ENCODE measurements at places on chromosomes 1 and 21.

DNA sequence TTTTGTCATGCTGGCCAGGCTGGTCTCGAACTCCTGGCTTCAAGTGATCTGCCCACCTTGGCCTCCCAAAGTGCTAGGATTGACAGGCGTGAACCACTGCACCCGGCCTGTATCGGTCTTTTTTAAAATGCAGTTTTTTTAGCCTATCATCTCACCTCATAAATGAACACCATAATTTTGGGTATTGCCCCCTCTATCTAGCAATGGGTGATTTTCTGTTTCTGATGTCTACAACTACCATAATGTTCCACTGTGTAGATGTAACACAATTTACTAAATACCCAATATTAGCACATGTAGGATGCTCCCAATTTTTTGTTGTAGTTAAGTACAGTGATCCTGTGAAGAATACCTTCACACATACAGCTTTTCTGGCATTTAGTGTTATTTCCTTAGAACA, 2.0 kb upstream of the CAMTA1 start:
- DNase-seq, result no peak

- no peak for DNase-seq
These were observed 397.5 kb upstream of the PLXNA2 start for GRCh38 chr1:208641579-208642280.

- no peak for DNase-seq
These were observed 6.6 kb downstream of the ANGPTL1 start for GRCh38 chr1:178864326-178864725.

- DNase-seq, result peak; percentile 8
These were observed 8.7 kb upstream of the ECE1 start for GRCh38 chr1:21298981-21299391.

- no peak for DNase-seq
These were observed at the start of gene TBX19 for GRCh38 chr1:168280296-168280927. TBX19 (plus strand) TSS chr1:168280877; CDS start chr1:168281091, 214 bp downstream.

DNA sequence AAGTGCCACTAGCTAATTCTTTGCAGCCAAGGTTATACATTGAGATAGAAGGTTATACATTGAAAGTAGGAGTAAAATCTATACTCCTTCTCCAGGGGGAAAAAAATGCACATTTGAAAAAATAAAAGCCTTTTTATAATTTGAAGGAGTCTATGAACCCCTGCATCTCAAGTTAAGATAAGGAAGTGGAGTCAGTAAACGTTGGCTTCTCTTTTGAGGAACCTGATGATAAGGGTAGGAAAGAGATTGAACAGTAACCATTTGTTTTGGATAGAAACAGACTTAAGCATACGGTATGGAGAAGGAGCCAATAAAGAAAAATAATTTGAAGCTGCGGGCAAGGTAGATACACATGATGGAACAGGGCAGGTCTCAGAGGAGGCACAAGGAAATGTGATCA, 64.1 kb downstream of the RPAP2 start:
- no peak for DNase-seq

DNA sequence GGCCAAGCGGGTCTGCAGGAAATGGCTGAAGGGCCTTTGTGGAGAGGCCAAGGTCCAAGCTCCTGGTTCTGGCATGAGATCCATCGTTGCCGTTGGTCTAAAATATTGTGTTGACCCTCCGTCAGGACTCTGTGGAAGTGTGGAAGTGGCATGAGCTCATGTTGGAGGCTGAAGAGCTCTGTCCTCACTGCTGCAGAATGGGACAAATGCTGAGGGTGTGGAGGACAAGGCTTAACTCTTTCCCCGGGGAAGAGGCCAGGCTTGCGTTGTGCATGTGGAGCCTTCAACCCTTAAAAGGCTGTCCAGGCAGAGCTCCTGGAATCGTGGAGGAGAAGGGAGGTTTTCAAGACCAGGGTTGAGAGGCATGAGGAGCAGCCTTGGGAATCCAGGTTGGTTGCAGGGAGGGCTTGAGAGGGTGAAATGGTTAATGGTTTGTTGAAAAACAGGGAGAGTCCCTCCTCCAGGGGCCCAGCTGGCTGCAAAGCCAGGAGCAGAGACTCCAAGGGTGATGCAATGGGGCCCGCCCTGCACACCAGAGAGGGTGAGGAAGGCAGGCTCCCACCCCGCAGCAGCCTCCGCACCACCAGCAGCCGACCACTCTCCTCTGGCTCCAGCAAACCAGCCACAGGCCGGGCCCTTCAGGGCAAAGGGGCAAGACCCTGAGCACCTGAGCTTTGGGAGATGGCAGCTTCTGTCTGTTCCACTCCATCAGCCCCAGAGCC, 6.7 kb upstream of the AHCYL1 start:
- DNase-seq, result no peak

- no peak for DNase-seq
These were observed 47.4 kb upstream of the ENAH start for GRCh38 chr1:225700164-225700821.

- DNase-seq, result no peak
These were observed 10.0 kb downstream of the ADAMTS1 start for GRCh38 chr21:26835027-26835713.

- DNase-seq, result no peak
These were observed 39.1 kb upstream of the ZC3H11B start for GRCh38 chr1:219651993-219652392.

- DNase-seq, result peak; percentile 8
These were observed 755 bp upstream of the THRAP3 start for GRCh38 chr1:36223381-36223995.

DNA sequence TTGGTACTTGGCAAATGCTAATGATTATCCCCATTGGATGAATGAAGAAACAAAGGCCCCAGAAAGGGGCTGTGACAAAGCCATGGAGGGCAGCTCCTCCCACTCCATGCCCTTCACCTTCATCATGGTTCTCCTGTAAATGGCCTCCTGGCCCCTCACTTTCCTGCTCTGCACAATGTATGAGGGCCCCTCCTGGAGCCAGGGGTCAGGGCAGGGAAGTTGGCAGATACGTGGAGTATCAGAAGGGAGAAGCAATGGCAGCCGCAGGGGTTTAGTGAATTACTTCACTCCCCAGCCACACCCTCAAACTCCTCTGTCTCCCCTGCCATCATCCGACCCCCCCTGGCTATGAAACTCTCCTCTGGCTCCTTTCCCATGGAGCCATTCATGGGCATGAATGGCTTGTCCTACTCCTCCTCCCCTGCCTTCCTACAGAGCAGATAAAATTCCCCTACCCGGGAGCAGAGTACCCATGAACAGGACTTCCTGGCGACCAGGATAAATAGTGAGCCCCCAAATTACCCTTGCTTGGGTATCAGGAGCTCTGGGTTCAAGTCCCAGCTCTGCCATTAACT, 86.3 kb downstream of the CAMK2N1 start:
- DNase-seq, result no peak

DNA sequence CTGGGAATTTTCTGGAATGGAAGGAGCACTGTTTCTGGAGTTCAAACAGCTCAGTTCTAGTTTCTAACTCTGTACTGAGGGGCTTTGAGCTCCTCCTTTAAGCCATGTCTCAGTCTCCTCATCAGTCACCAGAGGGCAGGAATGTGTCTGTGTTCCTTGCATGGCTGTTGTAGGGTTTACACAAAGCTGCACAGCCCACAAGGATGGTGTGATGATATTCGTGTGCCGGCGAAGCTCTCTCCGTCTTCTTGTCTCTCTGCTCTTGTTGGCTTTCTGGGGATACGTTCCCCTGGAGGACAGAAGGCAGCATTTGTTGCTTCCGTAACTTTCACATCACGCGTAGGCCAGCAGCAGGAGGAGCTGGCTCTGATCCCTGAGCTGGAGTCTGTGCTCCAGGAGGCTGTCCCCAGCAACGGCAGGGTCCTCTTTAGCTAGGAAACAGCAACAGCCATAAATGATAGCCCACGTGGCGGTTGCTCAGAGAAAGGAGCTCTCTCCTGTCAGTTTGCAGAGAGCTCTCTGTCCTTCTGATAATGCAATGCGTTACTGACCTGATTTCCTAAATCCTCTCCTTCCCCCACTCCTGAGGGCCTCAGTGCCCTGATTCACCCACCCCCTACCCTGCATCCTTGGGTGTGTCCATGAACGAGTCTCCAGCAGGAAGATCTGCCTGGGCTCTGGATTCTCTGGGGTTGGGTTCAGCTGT, 189.2 kb upstream of the VAMP3 start:
- DNase-seq, result no peak

DNA sequence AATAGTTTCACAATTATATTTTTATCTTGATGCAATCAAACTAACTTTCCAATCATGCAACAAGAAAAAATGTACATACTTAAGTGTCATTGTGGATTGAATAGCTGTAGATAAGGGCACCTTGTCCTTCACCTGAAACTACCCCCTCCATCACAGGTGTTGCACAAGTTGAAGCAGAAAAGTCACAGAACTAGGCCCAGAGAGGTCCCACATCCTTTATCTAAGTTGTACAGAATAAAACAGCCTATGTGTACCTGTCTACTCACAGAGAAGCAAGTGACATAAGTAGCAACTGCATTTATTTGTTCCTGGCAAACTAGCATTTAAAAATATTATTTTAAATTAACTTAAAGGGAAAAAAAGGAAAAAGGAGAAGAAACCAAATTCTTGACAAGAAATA, 256.8 kb downstream of the FAF1 start:
- no peak for DNase-seq

GRCh38 chr1:228136901-228137300, 3.2 kb upstream of the GUK1 start:
- DNase-seq, result no peak

GRCh38 chr1:39954870-39955546, at the start of gene MFSD2A:
MFSD2A (plus strand) TSS chr1:39955145; CDS start chr1:39955293, 148 bp downstream.
- DNase-seq, result peak; percentile 78
